ENCODE measurements at places on chromosomes 3 and 15.

DNA sequence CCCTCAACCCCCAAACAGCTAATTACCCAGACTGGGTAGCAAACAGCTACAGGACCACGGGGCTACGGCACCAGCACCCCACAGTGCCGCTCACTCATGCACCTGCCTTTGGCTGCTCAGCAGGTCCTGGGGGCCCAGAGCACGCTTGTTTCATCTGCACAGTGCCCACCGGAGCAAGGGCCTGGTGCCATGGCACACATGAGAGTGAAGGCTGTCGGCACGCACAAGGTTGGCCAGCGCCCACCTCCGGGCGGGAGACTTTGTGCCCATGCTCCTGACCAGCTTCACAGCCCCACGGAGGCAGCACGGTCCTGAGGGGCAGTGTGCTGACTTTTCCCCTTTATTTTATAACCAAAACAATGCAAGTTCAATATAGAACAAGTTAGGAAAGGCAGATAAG lies 135.9 kb upstream of the NSMCE3 start:
- DNase-seq, result no peak

- DNase-seq, result no peak
Observed at GRCh38 chr3:88346643-88347042, 196.9 kb downstream of the C3orf38 start.

DNA sequence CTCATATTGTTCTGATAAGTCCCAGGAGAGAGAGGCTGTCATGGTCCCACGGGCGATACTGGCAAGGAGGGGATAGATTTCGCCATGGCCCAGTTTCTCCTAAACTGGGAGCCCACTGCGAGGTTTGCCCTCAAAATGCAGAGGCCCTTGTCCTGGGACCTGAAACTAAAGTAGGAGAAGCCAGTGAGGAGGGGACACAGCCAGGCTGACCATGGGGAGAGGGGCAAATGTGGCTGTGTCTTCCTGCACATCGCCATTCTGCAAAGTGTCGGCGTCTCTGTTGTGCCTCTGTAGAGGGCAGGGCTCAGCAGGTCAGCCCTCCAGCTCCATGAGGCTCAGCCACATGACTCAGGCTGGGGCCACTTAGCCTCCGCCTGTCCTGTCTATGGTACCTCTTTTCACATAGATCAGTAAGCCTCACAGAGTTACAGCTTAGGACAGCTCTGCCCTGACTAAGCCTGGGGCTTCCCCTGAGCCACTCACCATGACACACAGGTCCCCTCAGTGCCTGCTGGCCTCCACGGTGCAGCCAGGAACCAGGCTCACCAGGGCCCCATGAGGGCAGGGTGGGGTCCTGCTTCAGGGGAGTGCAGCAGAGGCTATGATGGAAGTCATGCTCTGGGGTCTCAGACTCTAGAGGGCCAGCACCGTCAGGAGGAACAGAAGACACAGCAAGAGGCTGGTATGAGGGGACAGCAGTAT lies 28.6 kb upstream of the PLXNA1 start:
- DNase-seq, result no peak

DNA sequence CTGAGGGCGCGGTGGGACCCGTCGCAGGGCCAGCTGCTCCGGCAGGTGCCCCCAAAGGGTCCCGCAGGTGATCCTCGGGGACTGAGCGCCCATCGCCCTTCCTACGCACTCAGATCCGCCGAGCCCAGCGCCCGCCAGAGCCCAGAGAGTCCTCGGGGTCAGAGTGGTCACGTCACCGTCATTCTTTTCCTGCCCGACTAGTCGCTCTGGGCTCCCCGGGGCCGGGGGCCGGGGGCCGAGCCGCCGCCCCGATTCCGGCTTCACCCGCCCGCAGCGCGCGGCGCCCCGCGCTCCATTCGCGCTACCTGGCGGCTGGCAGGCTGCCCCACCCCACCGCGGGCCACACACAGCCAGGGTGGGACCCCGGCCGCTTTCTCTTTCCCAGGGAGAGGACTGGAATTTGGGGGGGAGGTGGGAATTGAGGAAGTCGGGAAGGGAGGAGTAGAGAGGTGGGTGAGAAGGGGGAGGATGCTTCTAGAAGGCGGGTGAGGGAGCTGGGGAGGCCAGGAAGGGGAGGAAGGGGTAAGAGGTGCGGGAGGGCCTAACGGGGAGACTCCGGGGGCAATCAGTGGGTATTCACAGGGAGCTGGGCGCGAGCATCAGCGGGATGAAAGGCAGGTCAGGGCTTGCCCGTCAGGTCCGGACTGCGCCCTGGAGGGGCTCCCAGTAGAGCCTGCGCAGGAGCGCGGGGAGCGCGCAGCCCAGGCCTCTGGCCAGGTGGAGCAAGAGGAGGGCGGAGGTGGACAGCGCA lies 36.1 kb upstream of the EPHB3 start:
- peak; percentile 17 for DNase-seq

DNA sequence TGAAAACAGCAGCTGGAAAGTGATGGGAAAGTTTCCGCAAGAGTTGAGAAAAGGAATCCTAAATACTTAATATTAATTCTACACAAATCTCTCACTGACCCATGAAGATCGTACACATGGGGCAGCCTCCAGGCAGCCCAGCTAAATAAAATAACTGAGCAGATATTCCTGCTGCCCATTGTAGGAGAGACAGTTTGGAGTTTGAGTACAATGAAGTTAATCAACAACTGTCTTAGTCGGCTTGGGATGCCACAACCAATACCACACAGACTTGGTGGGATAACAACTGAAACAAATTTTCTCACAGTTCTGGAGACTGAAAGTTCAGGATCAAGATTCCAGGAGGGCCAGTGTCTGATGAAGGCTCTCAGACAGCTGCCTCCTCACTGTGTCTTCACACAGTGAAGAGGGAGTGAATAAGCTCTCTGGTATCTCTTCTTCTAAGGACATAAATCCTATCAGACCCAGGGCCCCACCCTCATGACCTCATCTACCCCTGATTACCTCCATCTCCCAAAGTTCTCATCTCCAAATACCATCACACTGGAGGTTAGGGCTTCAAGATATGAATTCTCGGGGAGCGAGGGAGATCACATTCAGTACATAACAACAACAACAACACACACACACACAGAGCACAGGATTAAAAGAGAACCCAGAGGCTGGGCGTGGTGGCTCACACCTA lies 9.7 kb downstream of the TRPM7 start:
- DNase-seq, result no peak

- peak; percentile 63 for DNase-seq
Observed at GRCh38 chr15:58066042-58066867, 744 bp upstream of the ALDH1A2 start.

- DNase-seq, result no peak
Observed at GRCh38 chr3:117442566-117442965, 733.0 kb downstream of the TUSC7 start.

DNA sequence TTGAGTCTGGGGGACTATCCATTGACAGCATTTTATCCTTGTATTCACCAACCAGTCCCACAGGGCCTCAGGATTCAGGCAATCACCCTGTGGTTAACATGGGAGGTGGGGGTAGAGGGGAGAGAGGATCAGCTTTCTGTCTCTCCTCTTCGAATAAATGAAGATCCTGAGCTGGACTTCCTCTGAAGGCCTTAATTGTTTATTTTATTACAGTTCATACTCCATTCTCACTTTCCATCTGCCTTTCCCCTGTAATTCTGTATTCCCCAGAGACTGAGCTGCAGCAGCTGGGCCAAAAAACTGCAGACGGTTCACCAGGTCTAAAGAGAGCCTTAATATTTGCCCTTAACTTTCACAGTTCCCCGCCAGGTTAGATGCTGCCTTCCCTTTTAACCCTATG lies 11.9 kb downstream of the TAGLN3 start:
- no peak for DNase-seq

- no peak for DNase-seq
Observed at GRCh38 chr3:83934192-83935021, 1024.4 kb upstream of the CADM2 start.

- DNase-seq, result no peak
Observed at GRCh38 chr15:51184627-51185026, 89.9 kb upstream of the TNFAIP8L3 start.

DNA sequence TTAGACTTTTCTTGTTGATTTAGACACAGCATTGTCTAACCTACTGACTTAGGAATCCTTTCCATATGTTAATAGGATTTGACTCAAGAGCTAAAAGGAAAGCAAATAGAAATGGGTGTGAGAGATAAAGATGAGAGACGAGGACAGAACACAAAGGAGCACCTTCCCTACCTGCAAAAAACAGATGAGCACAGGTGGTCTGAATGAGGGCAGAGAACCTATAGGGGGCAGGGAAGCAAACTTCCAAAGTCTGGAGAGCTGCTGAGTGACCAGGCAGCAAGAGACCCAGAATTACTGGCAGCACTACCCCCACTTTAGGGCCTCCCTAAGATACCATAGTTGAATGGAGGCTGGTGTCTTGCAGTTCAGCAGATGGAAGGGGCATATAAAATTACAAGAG lies 98.1 kb upstream of the CTNNB1 start:
- DNase-seq, result no peak

DNA sequence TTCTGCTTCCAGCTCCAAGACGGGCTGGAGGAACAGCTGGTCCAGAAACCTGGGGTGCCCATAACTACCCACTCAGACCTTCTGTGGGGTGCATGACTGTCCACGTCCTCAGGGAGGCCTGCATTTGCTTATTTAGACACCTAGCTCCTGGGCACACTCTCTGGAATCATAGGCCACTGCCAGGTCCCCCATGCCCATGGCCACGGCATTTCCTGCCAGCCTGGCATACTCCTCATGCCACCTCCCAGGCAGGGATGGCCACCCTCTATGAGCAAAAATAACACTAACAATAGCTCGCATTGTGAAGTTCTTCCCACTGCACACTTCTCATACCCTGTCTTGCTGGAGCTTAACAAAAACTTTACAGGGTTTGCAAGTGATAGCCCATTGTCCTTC lies 166.9 kb upstream of the TPM1 start:
- DNase-seq, result no peak

DNA sequence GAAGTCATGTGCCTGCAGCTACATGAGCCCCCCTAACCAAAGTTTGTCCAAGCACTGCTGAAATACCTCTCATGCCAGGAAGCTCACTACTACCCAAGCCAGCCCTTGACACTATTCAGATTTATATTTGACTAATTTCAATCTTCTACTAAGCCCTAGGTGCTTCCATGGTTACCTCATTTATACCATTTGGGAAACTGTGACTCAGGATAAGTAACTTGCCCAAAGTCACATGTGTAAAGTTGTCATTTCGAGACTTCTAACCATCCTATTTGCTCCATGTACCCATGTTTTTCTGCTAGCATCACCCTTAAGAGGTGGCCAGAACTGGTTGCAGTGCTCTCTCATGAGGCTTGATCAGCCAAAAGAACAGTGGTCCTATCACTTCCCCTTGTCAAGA lies 20.7 kb upstream of the TIMP4 start:
- DNase-seq, result no peak

DNA sequence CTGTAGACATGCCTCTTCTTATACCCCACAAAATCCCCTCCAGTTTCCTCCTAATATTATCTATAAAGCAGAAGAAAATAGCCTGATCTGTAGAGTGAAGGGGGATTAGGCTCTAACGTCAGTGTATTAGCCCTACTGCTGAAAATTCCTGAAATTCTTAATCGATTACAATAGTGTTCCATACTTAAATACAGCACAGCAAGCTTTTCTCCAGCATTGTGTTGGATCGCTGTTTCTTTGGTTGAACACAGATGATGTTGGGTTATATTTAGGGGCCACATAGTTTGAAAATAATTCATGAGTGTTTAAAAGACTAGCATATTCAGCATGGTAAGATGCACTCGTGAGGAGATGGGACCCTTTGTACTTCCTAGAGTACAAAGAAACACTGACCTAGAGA lies 52.5 kb downstream of the PIAS1 start:
- no peak for DNase-seq

- DNase-seq, result peak; percentile 22
Observed at GRCh38 chr3:180036671-180037455, at the start of gene PEX5L. TSS of gene PEX5L (minus strand) at chr3:180036937. CDS start at chr3:180036599, 338 bp downstream.

DNA sequence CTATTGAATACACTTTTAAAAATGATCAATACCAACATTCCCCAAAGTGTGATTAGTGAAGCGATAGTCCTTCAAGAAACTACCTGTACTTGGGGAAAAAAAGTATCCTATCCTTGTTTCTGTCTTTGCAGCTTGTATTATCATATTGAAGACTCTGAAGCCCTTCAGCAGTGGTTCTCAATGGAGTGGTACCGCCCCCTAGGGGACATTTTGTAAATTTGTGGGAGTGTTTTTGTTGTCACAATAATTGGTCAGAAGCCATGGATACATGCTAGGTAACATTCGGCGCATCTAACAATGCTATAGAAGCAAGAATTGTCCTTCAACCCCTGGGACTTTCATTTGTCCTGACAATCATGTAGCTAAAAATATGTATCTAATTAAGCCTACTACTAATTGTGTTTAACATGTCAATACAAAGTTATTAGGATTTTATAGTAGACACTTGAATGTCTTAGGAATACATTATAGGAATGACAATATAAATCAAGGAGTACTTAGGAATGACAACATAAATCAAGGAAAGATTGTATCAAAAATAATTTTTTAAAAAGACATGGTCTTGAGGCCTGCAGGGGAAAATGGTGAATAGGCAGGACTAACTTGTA lies 53.7 kb downstream of the NMD3 start:
- DNase-seq, result peak; percentile 56

DNA sequence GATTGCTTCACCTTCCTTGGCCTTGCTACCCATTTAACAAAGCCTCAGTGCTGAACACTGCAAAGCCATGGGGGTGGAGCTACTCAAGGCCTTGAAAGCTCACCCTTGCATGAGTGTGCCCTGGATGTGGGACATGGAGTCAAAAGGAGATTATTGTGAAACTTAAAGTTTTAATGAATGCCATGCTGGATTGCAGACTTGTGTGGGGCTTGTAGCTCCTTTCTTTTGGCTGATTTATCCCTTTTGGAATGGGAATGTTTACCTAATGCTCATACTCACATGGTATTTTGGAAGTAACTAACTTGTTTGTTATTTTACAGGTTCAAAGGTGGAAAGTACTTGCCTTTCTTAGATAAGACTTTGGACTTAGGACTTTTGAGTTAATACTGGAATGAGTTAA lies 538.5 kb upstream of the NECTIN3 start:
- DNase-seq, result no peak

DNA sequence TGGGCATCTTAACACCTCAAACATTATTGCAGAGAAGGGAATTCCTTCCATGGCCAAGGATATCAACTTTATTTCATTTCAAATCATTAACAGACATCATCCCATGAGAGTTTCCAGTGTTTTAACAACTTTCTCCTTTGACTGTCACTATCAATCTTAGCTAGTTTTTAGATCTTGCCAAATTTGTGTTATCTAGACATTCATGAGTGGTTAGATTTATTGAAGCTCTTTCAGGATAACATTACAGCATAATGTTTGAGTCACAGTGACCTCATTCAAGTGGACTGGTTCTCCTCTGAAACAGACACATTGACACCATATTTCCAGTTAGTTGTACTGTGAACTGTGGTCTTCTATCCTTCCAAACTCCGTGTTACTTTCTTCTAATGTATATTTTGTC lies 8.6 kb upstream of the TNFAIP8L3 start:
- DNase-seq, result no peak

All from activated CD4-positive, alpha-beta T cell treated with anti-CD3 and anti-CD28 coated beads, Interleukin-2, amount 50 U/mL, for 48 hours (primary cell).